ENCODE measurements at places on chromosomes 13 and 19. TPM values are rescaled to one million over a fixed set of nuclear protein-coding genes. Genes with fewer than 3 reads are reported as not detected.
A peak's percentile ranks its signal among the peaks of the same experiment; 100 is the strongest.

GRCh38 chr13:100812982-100813584 lies 138.5 kb upstream of the TMTC4 start:
- DNase-seq: no peak

GRCh38 chr13:49292742-49293486 lies 45.2 kb downstream of the CDADC1 start:
- DNase-seq: peak; percentile 62

Gene COX7A1
- not detected for total RNA-seq

Gene SGCG
- not detected for total RNA-seq

Gene ZNF470
- total RNA-seq: 7.3 TPM

DNA sequence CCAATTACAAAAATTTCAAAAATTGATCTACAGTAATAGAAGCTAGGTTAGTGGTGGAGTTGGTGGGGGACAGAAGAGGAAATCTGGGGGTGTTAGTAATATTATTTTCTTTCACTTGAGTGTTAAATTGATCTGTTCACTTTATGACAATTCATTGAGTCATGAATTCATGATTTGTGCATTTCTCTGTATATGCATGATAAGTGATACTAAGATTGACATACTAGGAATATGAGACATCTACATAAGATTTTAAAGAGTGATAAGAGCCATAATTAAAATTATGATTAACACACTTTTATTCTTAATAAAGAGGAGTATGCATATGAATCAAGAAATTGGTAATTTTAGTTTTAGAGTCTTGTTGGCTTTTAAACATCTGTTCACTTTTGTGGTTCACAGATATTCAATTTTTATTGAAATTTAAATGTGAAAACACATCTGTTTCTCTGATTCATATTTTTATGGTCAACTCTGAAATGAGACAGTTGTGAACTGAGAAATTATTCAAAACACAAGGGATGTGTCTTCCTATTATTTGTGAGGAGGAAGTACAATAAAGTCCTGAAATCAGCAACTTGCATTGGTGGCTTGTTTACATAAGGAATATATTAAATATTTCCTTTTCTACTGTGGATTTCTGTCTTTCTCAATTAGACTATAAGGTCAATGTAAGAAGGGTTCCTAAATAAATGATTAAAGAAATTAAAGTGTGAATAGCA lies 196.5 kb downstream of the ITGBL1 start:
- DNase-seq: no peak

GRCh38 chr13:66700117-66700601 lies 530.0 kb downstream of the PCDH9 start:
- no peak for DNase-seq

DNA sequence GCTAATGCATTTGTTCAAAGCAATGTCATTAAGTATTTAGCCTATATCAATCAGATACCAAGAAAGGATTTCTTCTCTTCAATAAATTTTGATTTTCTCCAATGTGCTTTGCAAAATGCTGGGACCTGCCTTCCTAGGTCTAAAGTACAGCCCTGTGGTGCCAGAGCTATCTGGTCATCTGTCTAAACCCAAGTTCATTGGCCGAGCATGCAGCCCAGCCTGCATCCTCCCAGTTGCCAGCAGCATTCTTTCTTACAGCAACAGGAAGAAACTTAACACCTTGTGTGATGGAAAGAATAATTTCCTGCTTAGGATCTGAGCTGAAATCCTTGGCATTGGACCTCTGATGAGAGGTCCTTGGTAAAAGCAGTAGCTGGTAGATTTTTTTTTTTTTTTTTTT lies 310.0 kb downstream of the RBM26 start:
- DNase-seq: no peak

Gene ERICH6B
- not detected for total RNA-seq

DNA sequence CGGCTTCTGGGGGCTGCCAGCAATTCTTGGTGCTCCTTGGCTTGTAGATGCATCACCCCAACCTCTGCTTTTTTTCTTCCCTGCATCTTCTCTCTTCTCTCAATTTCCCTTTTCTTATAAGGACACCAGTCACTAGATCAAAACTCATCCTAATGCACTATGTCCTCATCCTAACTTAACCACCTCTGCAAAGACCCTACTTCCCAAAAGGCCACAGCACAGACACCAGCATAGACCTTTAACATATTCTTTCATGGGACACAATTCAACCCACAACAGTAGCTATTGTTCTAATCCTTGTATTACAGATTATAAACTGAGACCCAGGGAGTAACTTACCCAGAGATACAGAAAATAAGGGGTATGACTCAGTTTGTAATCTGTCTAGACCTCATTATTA lies 47.0 kb downstream of the RUBCNL start:
- no peak for DNase-seq

DNA sequence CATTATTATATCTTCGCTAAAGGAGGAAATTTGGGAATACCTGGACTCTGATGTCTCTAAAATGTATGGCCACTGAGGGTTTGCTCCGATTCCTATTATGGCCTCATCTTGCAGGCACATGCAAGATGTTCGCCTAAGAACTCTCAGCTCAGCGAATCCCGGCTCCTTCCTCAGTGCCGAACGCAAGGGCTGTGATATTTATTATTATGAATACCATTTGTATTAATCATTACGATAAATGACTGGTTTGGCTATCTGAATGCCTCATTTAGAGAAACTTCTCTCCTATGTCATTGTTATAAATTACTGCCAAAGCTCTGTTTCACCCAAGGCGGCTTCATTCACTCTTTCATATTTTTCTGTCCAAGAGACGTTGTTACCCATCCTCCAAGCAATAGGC lies 369.7 kb upstream of the TSHZ3 start:
- no peak for DNase-seq

Gene CEACAM21
- total RNA-seq: 75.4 TPM

GRCh38 chr13:27631156-27631555 lies 9.5 kb downstream of the POLR1D start:
- no peak for DNase-seq

DNA sequence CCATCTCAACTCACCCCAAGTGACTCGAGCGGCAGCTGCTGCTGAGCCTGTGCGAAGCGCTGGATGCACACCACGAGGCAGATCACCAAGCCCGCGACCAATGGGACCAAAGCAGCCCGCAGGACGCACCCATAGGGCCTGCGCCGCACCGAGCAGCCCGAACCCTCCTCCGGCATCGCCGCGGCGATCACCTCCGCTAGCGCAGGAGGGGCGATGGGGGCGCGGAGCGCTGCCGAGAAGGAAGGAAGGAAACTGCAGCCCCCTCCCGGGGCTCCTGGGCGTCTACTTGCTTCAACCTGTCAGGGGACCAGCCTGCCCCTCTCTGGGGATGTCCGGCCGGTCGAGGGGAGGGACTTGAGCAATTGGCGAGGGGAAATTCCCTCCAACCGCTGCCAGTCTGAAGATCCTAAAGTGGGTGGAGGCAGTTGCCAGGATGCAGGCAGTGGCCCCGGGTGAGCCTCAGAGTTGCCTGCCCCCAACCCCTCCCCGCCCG lies at the start of gene CD70:
Gene CD70 (minus strand): TSS at position 324 of the 493 bp plus-strand sequence. CDS start 148 bp downstream, at position 176.
- peak; percentile 73 for DNase-seq

DNA sequence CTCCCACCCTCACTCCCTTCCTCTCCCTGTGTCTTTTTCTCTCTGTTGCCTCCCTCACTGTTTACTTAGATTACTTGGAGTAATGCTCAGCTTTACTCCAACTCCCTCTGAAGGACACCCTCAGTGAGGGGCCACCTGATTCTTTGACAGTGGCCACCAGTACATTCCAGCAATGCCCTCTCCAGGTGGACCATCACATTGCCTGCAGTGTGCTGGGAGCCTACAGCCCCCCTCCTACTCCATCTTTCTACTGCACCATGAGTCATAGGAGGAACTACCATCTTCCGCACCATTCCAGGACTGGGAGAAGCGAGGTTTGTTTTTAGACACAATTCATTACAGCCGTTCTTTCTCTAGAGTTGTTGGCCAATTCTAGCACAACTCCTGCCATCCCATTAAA lies 96.6 kb upstream of the POSTN start:
- no peak for DNase-seq

Gene MAP4K1
- 313 TPM for total RNA-seq

Gene TEX29
- total RNA-seq: 0.51 TPM

- DNase-seq: no peak
Observed at GRCh38 chr19:30393729-30394480, 21.7 kb downstream of the ZNF536 start.

DNA sequence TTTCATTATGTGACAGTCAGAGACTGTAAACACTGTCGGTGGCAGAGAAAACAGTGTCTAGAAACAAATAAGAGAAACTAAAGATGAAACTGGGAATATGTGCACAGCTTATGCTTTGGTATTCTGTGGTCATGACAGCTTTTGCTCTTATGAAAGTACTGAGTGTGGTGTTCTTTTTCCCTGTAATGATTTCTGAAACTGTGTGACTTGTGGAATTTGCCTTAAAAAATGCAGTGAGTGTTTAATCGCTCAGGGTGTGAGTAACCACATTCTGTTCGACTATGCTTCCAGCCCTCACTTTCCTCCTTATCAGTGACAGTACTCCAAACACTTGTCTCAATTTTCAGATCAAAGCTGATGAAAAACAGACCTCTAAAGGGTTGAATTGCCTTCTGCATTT lies 66.9 kb upstream of the DIAPH3 start:
- no peak for DNase-seq

DNA sequence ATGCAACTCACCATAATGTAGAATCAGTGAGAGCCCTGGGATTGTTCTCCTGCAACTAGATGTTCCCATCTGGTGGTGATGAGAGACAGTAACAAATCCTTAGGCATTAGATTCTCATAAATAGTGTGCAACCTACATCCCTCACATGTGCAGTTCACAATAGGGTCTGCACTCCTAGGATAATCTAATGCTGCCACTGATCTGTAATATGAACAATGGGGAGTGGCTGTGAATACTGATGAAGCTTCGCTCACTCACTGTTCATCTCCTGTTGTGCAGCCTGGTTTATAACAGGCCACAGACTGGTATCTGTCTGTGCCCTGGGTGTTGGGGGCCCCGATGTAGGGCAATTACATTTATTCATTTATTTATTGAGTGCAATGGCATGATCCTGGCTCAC lies 86.9 kb downstream of the ZNF254 start:
- no peak for DNase-seq

DNA sequence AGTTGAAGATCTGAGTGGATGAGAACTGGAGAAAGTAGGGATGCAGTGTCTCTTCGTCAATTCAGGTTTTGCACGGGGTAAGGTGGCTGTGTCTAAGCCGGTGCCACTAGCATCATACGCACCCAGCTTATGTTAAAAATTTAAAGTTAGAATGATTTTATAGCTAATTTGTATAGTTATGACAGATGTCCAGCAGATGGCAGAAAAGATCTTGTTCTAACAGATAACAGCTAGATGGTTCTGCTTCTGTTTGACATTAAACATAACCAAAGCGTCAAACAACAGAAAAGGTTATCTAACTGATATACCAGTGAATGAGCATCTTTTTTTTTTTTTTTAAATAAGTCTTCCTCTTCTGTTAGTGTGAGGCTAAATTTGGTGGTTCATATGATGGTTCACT lies 18.8 kb upstream of the EDDM13 start:
- DNase-seq: no peak

- DNase-seq: peak; percentile 30
Observed at GRCh38 chr13:71290963-71291841, 575.8 kb downstream of the DACH1 start.

DNA sequence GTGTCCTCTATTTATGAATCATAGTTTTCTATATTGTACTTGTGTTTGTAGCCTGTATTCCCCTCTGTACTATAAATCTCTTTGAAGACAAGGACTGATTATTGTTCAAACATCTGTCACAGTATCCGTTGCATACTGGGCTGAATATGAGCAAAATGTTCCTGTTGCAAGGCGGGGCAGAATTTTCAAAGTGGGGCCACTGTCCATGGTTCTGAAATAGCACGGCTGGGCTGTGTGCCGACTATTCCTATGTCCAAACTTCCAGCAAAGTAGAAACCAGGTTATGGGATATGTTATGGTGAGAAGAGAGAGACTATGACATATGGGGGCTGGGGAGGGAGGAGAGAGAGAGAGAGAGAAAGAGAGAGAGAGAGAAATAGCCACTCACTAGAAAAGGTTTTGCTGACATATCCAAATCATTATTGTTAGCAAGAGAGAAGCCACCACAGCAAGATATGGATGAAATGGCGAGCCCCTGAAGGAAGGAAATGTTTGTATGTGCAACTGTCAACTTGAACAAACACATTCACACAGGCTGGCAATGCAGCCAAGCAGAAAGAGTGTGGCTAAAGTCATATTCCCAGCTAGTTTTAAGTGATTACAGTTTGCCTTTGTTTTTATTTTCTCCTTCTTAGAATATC lies 107.0 kb upstream of the GPR12 start:
- peak; percentile 35 for DNase-seq

Gene BCKDHA
- 23.8 TPM for total RNA-seq

DNA sequence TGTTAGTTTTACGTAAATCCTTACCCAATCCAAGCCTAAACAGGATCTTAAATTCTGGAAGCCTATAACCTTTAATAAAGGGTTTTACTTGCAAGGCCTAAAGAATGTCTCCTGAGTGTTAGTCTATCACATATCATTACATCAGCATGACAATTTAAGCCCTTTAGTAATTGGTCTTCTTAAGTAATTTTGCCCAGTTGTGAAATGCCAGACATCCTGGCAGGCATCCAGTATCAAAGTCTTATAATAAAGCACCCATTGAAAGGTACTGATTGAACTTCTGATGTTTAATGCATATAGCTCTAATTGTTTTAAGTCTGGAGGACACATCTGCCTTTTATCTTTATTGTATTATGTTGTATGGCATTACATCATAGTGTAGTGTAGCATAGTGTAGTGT lies 1078.9 kb downstream of the SLITRK1 start:
- DNase-seq: no peak

Gene IFT88
- total RNA-seq: 6.6 TPM

DNA sequence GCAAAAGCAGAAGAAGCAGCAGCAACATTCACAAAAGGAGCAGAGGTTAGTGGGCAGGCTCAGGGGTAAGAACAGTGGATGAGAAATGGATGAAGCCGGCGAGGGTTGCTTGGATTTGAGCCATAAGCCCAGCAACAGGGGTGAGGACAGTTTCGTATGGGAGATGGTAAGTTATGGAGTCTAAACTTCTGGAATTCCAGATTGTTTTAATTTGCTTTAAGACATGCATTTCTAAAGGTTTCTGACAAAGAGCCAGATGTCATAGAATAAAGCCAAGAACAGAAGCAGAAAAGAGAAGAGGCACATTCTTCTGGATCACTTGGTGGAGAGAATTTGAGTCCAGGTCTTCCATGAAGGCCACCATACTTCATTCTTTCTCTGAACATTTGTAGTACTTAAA lies 76.6 kb downstream of the TNFSF11 start:
- DNase-seq: no peak

Gene PROZ
- total RNA-seq: not detected

All from activated naive CD8-positive, alpha-beta T cell treated with anti-CD3 and anti-CD28 coated beads, Interleukin-2, amount 10 ng/mL, durations not matched to agents 7 days and 5 days (primary cell).